BE2C (cell line): ENCODE measurements at places on chromosomes 5 and 9.

DNA sequence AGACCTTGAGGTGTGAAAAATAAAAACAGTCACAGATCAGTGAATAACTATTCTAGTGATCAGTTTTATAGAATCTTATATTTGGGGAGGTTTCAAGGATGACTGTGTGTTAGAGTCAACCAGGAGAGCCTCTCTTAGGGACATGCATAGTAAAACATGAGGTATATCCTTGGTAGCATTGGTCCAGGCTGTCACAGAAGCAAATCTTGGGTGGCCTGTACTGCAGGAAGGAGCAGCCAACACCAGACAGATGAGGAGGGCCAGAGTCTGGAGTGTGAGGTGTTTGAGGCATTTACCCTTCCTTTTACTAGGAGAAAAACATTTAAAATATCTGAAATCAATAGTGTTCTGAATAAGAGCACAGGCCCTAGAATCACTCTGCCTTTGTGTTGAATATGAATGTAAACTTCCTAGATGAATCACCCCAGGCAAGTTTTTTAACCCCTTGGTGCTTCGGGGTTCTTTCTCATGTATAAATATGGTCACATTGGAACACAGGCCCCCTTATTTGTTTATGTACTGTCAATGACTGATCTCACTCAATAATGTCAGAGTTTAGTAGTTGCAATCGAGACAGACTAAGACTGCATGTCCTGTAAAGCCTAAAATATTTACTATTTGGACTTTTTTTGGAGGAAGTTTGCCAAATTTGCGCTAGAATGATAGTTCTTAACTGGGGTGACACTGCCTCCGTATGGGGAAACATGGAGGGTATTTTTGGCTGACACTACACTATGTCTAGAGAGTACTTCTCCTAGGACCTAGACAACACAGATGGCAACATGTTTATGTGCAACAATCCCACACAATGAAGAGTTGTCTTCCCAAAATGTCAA is 416.5 kb upstream of the POU5F2 start:
- no peak for DNase-seq

DNA sequence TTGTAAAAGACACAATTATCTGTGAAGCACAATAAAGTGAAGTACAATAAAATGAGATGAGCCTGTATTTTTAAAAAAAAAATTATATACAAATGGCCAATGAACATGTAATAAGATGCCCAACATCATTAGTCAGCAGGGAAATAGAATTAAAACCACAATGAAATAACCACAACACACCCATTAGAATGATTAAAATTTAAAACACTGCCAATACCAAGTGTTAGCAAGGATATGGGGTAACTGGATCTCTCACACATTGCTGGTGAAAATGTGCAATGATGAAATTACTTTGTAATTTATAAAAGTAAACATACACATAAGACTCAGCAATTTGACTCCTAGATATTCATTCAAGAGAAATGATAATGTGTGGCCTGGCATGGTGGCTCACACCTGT is 62.8 kb downstream of the SHOC1 start:
- DNase-seq, result no peak

DNA sequence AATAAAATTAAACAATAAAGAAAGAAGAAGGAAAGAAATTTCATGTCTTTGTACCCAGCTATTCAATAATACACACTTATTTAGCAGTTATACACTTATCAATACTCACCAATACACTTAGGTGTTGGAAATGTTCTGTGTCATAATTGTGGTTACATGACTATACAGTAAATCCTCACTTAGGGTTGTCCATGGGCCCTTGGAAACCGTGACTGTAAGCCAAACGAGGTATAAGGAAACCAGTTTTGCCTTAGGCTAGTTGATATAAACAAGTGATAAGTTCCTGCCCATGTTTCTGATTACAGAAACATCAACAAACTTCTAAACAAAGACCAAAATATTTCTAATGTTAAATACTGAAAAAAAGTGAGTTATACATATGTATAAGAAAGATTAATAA is 10.0 kb upstream of the SLCO4C1 start:
- DNase-seq, result no peak

DNA sequence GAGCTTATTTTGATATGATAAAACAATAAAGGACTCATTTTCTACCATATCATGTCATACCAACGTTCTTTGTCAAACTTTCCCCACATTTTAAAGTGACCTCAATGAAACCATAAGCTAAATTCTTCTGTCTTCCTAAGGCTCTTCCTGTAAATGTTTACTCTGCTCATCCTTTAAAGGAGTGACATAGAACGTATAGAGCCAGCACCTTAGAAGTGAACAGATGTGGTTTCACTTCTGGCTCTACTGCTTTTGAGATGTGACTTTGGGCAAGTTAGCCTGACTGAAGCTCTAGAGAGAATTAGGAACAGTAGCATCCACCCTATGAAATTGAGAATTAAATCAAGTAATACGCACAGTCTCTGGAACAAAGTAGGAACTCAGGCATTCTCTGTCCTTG is 24.1 kb downstream of the SAR1B start:
- no peak for DNase-seq

DNA sequence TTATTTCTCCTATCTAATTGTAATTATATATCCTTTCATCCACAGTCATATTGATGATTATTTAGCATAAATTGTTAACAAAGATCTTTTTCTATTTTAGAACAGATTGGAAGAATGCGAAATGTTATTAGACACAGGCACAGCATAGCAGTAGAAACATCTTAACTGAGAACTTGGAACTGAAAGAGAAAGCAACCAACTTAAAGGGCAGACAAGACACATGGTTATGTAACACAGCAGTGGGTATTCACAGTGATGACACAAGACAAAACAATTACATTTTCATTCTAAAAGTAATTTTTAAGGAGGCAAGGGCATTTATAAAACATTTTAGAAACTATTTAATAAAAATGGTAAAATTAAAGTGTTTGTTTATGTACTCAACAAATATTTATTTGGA is 57.7 kb upstream of the MEF2C start:
- no peak for DNase-seq

DNA sequence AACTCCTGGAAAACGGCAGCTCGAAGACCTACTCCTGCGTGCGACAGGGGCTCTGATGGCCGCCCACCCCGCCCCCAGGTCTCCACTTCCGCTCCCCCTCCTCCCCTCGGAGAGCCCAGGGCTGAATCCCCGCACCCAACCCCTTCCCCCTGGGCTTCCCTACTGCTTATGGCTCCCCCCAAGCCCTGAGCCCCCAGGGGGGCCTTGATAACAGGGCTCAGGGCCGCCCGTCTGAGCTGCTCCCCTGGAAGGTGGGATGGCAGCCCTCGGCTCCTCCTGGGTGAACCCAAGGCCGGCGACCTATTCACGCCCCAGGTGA is 30.4 kb downstream of the GLT6D1 start:
- no peak for DNase-seq
